ENCODE measurements at places on chromosomes 5 and 9.

DNA sequence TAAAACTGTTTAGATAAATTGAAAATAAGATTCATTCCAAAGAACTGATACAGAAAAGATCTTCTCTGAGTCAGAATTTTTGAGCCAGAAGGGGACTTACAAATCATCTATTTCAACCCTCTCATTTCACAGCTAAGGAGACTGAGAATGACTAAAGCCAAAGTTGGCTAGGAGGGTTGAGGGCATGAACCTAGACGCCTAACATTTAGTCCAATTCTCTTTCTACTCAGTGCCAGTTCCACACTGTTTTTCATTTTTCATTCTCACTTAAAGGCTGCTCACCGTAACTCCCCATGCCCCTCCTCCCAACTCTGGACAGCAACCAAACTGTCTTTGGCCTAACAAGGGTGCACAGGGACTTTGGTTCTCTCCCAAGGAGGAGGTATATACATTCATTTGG, 364.0 kb downstream of the NDUFS4 start:
- no peak for DNase-seq

DNA sequence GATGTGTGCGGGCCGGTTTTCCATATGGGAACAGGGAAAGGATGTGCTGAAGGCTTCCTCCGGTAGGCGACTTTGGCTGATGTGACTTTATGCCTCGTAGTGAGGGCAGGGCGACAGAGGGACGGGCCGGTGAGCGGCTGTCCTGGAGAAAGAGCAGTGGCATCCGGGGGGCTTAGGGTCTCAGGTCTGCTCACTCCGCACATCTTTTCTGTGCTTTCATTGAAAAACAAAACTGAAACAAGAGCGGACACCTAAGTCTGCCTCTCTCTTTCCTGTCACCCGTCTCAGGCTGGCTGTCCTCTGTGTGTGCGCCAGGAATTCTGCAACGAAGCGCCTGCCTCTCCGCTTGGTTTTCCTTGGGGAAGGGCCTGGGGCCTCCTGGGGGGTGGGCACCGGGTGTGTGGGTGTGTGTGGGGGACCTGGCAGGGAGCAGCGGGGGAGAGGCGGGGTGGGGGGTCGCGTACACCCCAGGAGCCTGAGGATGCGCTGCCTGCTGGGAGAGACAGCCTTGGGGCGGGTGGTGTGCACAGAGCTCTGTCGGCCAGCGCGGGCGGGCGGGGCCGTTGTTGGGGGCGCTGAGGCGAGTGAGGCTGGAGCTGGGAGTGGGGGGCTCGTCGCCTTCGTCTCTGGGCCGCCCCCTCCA, 580 bp upstream of the PRRX2 start:
- DNase-seq: no peak

DNA sequence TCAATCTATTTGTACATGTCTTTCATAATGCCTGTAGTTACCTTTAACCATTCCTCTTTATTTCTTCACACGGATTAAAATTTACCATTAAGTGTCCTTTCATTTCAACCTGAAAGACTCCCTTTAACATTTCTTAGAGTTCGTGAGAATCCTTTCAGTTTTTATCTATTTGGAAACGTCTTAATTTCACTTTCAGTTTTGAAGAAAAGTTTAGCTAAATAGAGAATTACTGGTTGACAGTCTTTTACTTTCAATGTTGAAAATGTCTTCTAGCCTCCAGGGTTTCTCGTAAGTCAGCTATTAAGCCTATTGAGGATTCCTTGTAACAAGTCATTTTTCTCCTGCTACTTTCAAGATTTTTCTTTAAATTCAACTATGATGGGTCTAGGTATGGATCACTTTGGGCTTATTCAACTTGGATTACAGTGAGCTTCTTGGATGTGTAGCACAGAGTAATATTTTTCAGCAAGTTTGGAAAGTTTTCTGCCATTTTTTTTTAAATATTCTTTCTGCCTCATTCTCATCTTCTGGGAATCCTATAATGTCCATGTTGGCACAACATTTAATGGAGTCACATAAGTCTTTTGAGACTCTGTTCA, 48.5 kb downstream of the RFX3 start:
- no peak for DNase-seq

DNA sequence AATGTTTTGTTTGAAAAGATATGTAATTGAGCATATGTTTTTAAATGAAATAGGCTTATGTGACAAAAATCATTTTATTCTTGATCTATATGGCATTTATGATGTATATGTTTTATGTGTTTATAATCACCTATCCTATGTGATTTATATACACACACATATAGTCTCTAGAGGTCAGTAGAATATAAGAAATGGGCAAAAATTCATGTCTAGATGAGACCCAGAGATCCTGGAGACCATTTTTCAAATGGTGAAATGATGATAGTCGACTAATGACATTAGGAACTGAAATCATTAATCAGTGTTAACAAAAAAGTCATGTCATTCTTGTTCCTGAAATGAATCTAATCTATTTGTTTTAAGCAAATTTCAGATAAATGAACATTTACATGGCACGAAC, 709.2 kb upstream of the WWC1 start:
- DNase-seq: no peak

DNA sequence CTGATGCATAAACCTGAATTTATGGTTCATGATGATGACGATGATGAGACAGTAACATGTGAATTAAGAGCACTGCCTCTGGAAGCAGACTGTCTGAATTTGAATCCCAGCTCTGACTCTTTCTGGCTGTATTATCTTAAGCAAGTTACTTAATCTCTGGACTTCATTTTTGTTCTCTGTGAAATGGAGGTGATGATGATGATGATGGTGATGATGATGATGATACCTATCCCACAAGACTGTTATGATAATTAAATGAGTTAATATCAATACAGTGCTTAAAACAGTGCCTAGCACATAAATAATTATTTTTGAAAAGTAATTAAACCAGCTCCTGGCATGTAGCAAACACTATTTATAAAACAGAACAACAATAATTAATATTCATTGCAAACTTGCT, 13.2 kb upstream of the AGGF1 start:
- DNase-seq: no peak

- no peak for DNase-seq
Observed at GRCh38 chr9:96419691-96419969, 1.5 kb upstream of the ZNF367 start.

DNA sequence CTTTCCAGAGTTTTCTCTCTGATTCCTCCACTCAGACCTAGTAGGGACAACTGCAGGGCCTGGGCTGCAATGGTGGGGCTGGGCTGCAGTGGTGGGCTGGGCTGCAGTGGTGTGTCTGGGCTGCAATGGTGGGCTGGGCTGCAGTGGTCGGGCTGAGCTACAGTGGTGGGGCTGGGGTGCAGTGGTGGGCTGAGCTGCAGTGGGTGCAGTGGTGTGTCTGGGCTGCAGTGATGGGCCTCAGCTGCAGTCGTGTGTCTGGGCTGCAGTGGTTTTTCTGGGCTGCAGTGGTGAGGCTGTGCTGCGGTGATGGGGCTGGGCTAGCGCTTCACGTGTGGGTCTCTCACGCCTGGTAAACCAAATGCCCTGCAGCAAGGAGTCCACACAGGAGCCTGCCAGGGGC, 27.4 kb downstream of the ABO start:
- no peak for DNase-seq

DNA sequence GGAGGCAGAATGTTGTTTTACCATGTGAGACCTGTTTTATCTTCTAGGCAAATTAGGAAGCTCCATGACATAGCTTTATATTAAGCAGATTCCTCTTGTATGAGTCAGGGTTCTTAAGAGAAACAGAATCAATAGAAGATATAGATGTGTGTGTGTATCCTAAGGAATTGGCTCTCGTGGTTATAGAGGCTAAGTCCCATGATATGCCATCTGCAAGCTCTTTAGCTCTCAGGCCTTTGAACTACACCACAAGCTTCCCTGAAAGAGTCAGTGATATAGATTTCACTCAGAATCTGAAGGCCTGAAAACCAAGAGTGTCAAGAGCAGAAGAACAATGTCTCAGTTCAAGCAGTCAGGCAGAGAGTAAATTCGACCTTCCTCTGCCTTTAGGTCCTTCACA, 365.8 kb upstream of the ZNF608 start:
- no peak for DNase-seq

DNA sequence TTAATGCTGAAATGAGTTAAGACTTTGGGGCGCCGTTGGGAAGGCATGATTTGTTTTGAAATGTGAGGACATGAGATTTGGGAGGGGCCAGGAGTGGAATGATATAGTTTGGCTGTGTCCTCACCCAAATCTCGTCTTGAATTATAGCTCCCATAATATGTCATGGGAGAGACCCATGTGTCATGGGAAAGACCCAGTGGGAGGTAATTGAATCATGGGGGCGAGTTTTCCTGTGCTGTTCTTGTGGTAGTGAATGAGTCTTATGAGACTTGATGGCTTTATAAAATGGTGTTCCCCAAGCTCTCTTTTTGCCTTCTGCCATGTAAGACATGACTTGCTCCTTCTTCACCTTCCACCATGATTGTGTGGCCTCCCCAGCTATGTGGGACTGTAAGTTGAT, 5.1 kb downstream of the SLC25A48 start:
- no peak for DNase-seq

GRCh38 chr9:130128251-130128650, 44.0 kb upstream of the NCS1 start:
- DNase-seq: no peak

DNA sequence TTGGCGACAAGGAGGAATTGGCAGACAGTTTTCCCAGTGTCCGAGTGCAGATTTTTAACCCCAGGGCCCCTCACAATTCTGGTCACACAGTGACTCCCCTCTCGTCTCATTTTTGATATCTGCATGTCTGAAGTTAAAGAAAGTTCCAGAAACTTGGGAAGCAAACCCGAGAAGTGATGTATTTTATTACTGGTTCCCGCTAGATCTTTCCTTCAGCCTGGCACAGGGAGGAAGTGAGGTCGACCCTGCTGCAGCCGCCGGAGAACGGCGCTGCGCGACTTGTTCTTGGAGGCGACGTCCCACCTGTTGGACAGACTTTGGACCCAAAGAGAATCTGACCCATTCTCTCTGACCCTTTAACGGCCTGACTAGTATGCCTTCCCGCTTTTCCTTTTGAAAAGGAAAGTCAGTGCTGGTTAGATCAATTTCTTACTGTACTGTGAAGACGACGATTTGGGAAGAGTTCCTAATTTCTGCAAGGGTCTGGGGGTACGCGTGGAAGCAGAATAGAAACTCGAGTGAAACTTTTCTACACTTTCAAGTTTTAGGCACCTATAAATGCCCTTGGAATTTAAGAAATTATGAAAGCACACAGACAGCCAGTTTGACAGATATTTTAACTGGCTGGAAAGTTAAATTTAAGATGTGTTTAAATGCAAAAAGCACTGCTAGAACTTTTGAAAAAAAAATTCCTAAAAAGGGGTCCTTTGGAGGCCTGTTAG, 744 bp downstream of the OTULIN start:
- no peak for DNase-seq

- DNase-seq: no peak
Observed at GRCh38 chr5:173392172-173392571, 64.0 kb upstream of the STC2 start.

GRCh38 chr9:99590840-99591239, 230.8 kb upstream of the NR4A3 start:
- DNase-seq: no peak

GRCh38 chr5:86974955-86975354, 292.7 kb upstream of the RASA1 start:
- no peak for DNase-seq

GRCh38 chr5:166899343-166899742, 1392.1 kb upstream of the WWC1 start:
- DNase-seq: no peak

- no peak for DNase-seq
Observed at GRCh38 chr5:96566833-96567587, 95.2 kb upstream of the CAST start.

DNA sequence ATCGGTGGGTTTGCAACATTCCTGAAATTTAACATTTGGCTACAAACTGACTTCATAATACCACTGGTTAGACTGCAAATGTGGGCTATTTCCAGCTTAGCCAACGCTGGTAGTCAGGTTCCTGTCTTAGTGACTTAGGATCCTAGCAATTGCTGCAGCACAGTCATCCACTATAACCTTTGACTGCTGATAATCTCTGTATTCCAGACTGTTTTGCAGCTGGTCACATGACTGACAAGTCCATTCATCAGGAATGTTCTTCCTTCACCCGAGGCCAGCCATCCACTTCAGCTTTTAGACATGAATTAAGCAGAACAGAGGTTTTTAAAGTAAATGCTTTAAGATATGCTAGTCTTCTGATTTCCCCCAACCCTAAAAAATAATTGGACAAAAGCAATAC, 425.9 kb upstream of the MPDZ start:
- no peak for DNase-seq

GRCh38 chr9:81632599-81632998, 56.7 kb downstream of the TLE1 start:
- DNase-seq: no peak

- no peak for DNase-seq
Observed at GRCh38 chr5:142846406-142846805, 76.2 kb downstream of the ARHGAP26 start.

- DNase-seq: no peak
Observed at GRCh38 chr5:55554585-55555202, 19.9 kb upstream of the PLPP1 start.

DNA sequence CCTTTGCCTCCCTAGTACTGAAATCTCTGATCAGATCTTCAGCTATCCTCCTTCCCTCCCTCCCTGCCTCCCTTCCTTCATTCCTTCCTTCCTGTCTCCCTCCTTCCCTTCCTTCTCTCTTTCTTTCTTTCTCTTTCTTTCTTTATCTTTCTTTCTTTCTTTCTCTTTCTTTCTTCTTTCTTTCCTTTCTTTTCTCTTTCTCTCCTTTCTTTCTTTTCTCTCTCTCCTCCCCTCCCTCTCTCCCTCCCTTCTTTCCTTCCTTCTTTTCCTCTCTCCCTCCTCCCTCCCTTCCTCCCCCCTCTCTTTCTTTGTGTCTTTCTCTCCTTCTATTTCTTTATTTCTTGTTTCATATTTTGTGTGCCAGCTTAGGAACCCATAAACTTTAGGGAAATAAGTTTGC, 23.9 kb upstream of the ANKRD55 start:
- no peak for DNase-seq

GRCh38 chr9:113649054-113649453, 185.5 kb downstream of the RGS3 start:
- DNase-seq: peak; percentile 97

DNA sequence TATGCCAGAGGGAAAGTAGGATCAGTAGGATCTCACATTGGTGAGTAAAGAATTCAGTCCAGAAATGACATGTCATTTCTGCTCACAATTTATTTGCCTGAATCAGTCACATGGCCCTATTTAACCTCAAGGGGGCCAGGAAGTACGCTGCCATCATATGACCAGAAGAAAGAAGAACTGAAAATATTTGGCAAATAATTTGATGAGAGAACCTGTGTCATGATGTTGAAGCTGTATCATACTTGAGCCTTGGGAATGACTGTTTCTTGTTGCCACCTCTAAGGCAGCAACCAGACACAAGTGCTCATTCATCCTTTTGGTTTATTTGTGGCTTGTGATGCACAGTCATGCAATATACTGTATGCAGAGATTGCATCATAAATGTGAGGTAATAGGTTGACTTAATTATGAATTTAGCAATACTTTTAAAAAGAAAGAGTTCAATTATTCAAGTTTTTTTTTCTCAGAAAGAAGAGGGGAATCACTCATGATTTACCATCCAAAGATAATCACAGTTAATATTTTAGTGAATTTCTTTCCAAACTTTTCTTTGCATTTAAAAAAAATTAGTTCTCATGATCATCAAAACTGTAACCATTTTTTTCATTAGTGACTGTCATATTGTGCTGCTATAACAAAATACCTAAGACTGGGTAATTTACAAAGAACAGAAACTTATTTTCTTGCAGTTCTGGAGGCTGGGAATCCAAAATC, 8.2 kb upstream of the ZFYVE16 start:
- no peak for DNase-seq

GRCh38 chr9:1554081-1555035, 460.8 kb upstream of the SMARCA2 start:
- no peak for DNase-seq

- no peak for DNase-seq
Observed at GRCh38 chr5:144092508-144092907, 78.0 kb downstream of the YIPF5 start.
